Spinal cord (tissue), 10 donors: ENCODE measurements at places on chromosomes 11 and 22.

DNA sequence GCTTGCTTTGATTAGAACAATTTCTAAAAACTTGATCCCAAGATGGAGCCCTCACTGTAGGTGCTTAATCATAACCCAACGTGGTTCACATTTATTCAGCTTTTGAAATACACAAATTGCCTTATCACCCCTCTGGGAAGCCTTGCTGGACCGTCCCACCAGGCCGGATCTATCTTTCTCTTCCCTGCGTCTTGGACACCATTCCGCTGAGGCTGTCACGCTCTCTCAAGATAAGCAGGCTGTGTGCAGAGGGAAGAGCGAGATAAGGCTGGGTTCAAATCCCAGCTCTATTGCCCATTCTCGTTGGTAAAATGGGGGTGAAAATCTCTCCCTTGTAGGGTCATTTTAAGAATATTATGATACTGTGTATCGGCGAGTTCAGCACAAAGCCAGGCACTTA, 20.5 kb upstream of the TP53I11 start:
- DNase-seq = no peak

DNA sequence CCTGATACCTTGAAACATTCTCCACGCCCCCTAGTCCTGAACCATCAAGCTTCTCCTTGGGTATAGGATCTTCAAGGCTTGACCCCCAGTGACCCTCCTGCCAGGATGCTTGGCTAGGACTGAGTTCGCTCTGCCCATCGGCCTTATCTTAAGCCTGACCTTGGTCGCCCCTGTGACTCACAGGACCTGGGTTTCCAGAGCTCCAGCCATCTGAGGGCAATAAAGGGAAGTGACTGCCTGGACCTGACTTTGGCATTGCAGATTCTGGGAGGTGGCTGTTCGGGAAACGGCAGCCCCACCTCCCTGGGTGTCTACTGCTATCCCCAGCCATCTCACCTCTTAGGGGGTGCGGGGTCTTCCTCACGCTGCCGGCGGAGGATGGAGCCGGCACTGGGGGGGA, 15.4 kb downstream of the CARD10 start:
- DNase-seq = no peak

DNA sequence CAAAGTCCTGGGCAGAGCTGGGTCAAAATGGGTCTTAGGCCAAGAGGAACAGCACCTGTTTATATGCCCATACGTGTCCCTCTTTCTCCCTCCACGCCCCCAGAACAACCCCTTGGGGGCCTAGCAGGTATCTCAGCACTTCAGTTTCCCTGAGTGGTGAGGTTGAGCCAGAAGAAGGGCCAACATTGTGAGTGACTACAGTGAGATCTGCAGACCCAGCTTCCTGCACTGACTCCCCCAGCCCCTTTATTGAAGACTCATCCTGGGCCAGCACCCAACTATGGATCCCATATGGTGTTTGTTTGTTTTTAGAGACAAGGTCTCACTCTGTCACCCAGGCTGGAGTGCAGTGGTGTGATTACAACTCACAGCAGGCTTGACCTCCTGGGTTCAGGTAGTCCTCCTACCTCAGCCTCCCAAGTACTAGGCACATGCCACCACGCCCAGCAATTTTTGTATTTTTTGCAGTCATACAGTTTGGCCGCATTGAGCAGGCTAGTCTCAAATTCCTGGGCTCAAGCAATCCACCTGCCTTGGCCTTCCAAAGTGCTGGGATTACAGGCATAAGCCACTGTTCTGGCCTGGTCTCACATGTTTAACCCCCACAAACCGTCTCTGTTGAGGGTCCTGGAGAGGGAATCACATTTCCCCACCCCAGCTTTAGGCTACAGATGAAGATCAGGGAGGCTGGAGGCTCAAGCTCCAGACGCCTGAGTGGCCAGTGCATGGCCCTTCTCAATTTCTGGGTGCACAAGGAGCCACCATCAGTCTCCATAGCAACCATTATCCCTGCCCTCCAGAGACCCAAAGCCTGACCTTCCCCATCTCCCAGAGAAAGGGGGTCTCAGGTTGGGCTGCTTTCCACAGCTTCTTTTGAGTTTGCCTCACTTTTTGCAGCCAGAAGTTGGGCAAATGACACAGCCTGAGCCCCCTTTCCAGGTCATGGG, 1.7 kb upstream of the LARGE2 start:
- DNase-seq = no peak

DNA sequence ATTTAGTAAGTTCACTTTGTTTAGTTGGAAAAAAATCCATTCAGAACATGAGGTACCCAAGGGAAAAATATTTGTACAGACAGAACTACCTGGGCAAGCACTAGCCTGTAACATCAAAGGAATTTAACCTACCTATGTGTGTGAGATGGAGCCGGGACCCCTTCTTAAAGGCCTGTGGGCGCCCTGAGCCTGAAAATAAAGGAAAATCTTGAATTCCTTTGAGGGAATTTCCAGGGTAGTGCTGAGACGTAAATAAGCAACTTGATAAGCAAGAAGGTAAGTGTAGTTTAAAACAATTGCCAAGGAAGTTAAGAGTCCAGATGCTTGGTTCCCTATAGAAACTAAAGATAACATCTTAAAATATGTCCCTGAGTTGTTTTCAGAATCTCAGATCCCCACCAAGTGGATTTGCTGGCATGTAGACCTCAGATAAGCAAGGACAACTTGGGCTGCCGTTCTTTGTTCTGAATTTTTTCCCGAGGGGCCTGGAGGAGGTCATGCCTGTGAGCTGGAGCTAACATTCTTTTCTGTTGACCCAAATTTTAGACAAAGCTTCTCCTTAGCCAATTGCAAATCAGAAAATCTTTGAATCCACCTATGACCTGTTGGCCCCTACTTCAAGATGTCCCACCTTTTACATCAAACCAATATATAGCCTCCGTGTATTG, 31.0 kb downstream of the MED17 start:
- DNase-seq = no peak

DNA sequence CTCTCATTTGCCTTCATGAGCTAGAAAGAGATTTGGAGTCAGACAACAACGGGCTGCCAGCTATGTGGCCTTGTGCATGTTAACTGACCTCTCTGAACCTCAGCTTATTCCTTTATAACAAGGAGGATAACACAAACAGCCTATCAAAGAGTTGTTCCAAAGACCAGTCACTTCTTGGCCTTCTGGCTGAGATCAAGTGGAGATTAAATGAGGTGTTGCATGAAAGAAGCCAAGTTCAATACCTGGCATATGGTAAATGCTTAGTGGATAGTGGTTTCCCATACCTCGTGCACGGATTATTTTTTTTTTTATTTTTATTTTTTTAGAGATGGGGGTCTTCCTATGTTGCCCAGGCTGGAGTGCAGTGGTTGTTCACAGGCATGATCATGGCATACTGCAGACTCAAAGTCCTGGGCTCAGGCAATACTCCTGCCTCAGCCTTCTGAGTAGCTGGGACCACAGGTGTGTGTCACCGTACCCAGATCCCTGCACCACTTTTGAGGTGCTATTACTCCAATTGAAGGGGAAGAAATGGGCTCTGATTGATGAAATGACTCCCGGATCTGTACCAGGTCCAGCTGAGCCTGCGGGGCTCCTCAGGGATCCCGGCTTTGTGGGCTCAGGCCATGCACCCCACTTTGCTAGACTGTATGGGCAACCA, 4.9 kb downstream of the LGALS1 start:
- DNase-seq = no peak

DNA sequence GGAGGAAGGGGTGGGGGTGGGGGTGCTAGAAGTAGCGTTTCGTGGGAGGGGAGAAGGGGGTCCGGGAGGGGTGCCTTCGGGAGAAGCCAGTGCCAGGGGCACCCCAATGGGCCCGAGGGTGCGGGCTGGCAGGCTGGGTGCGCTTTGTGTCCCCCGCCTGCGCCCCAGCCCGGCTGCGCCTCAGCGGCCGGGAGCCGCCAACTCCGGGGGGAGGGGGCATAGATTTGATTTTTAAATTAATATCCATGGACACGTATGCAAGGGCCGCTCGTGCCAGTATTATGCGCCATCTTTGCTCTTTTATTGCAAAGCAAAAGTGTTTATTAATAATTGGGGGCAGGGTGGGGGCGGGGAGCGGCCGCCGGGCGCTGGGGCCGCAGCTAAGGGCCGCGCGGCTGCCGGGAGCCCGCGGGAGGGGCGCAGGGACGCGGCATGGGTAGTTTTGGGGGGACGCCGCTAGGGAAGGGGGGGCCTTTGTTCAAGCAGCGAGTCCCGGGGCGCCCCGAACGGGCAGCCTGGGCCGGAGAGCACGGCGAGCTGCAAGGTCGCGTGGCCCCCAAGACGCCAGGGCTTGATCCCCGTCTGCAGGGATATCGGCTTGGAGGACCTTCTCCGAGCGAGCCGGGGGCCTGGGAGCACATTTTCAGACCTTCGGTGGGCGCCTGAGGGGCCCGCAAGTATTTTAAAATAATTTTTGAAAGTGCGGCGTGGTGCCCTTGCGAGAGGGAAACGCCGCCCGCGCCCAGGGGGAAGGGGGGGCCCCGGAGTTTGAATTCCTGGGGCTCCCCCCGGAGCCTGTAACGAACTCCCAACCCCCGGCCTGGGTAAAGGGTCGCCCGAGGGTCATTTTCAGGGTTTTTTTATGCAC, 959 bp downstream of the CCND1 start:
- no peak for DNase-seq

DNA sequence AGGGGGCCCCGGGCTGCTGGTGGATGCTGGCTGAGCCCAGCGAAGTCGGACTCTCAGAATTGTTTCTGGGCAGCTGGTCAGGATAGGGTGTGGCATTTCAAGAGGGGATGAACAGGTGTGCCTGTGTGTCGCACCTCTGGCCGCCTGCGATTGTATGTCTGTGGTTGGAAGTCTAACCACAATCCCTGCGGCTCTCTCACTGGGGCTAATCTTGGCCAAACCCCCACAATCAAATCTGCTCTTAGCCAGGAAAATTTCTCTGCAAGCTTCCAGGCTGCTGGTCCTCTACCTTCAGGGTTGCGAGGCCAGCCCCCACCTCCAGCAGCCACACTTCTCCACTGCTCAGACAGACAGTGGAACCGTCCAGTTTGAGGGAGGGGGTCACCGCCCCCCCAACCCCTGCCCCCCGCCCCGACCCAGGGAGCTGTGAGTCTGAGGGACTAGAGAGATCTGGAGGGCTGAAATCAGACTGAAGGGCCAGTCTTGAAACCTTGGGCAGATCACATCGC, 953 bp downstream of the ATG16L2 start:
- DNase-seq = no peak

GRCh38 chr22:42078469-42079318, 806 bp upstream of the SMDT1 start:
- DNase-seq = no peak

GRCh38 chr22:19753090-19753842, 7.3 kb upstream of the TBX1 start:
- DNase-seq = no peak

DNA sequence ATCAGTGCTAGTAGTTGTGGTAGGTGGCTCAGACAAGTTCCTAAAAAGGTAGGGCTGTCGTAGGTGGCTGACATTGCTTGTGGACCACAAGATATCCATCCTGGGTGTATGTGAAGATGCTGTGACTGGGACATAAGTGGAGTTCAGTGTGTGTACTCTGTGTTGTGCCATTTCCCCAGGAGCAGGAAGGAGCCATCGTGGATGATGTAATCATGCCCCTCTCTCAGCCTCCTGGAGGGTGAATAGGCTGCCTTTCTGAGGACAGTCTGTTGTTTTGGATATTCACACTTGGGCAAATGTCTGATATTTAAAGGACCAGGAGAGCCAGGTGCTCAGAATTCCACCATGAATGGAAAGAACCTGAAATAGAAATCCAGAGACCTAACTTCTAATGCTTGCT, 2.7 kb downstream of the HEPHL1 start:
- no peak for DNase-seq

GRCh38 chr11:121553389-121553788, 100.6 kb upstream of the SORL1-AS1 start:
- no peak for DNase-seq

DNA sequence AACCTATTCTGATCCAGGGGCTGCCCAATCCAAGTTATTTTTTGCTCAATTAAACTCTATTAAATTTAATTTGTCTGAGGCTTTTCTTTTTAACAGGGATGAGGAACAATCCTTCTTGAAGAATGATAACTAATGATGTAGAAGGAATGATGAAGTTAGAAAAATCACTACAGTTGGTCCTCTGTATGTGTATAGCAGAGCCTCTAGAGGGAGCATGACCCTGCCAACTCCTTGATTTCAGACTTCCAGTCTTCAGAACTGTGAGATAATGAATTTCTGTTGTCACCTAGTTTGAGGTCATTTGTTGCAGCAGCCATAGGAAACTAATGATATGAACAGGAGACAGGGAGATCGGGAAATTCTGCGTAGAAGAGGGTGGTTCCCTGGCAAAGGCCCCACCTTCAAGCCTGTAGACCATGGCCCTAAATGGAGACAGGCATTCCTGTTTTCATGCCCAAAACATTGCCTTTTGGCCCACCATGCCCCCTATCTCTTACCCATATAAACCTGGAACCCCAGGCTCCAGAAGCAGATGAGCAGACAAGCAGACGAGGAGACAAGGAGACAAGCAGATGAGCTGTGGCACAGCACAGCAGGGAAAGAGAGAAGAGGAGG, 7.7 kb upstream of the QSER1 start:
- peak; percentile 15 for DNase-seq

- DNase-seq = no peak
These were observed 28.4 kb downstream of the NAP1L4 start for GRCh38 chr11:2963761-2964160.

- DNase-seq = no peak
These were observed 27.9 kb downstream of the RNF169 start for GRCh38 chr11:74776546-74776945.

DNA sequence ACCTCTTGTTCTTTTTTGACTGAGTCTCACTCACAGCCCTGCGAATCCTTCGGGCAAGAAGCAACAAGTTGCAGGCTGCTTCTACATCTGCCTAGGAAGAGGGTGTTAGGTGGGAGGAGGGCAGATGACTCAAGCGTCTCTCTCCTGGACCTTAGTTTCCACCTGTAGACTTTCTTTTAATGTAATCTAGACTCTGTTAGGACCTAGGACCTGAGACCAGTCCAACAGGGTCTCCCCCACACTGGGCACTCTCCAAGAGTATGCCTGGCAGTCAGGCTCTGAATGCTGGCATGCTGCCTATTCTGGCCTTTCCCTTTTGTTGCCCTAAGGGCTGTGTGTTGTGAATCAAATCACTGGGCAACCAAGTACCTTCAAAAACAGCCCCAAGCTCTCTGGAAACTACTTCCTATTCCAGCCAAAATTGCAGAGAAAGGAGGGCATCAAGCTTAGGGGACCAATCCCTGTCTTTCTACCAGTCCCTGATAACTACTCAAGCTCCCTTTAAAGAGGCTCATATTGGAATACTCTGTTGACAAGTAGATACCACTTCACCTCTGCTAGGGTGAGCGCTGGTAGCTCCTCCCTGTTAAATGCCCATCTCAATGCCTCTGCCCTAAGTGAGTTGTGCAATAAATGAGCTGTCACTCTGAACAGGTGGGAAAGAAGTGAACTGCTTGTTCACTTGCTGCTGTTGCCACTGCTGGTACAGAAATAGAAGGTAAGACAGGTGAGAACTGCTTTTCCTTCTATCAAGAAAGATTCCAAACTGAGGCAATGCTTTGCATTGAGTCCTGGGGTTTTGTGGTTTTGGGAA, at the start of gene BBOX1:
BBOX1 (plus strand) TSS at position 514 of the 814 bp plus-strand sequence. CDS start 14,616 bp downstream, outside the sequence.
- peak; percentile 78 for DNase-seq
